ENCODE measurements at places on chromosomes 2 and 18.
A peak's percentile ranks its signal among the peaks of the same experiment; 100 is the strongest.

DNA sequence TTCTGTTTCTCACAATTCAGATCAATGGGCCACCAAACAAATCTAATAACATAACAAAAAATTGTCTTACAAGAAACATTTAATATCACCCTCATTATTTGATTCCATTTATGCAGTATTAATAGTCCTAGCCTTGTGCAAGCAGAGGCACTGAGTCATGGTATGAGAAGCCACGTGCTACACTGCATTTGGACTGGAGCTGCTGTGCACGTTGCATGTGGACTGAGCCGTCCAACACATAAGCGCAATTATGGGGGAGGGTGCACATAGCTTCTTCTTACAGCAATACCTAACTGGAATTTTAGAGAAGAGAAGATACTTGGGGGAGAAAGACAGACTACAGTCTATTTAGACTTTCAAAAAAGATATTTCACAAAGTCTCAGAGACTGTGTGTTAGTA, 329.6 kb upstream of the ID2 start:
- DNase-seq: no peak

DNA sequence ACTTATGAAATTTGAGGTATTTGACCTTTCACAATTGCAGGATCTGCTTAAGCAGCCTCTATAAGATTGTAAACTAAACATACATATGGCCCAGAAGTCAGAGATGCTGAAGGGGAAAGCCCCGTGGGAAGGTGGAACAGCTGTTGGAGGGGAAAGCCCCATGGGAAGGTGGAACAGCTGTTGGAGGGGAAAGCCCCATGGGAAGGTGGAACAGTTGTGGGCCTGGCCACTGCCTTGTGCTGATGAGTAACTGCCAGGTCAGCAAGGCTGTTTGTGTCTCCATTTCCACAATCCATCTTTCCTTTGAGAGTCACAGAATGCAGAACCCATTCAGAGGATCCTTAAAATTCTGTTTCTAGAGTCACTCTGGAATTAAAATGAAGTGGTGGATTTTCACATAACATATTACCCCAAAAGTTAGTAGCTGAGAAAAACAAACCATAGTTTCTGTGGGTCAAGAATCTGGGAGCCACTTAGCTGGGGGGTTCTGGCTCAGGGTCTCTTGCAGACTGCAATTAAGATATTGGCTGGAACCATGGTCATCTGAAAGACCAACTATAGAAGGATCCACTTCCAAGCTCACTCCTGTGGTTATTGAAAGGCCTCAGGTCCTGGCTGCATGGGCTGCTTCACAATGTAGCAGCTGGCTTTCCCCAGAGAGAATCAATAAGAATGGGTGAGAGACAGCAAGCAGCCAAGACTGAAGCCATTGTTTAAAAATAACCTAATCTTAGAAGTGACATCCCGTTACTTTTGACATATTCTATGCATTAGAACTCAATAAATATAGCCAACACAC, 86.6 kb upstream of the CAVIN2 start:
- DNase-seq: peak; percentile 20

DNA sequence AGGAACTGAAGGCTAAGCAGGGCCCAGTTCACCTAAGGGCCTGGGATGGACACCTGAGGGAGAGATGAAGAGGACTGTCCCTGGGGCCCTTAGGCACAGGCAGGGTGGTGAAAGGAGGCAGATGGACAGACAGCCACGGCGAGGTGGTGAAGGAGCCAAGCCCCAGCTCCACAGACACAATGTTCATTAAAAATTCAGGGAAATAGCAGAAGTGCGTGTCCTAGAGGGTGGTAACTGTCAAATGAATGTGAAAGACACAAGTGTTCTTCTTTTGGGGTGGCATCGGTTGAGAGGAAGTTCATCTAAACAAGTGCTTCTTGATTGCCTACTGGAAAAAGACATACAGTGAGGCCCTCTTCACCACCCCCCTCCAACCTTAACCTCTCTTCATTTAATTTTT, 76.2 kb upstream of the SIX2 start:
- no peak for DNase-seq

DNA sequence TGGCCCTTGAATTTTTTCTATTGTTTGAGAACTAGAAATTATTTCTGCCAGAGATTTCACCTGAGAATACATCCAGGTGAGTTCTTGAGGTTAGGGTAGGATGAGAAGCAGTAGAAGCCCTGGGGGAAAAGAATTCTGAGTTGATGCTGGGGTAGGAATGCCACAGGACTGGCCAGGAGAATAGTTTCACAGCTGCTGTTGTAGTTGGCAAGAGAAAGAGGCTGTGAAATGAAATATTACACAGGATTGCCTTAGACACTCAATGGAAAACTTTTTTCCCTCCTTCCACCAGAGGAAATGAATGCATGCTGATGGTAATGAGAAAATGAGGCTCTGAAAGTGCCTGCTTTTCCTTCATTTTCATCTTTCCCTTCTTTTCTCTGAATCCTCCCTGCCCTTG, 54.6 kb downstream of the PRKCE start:
- no peak for DNase-seq

- no peak for DNase-seq
These were observed 35.9 kb upstream of the SNED1 start for GRCh38 chr2:240962300-240963064.

- DNase-seq: no peak
These were observed 4.3 kb downstream of the MCEE start for GRCh38 chr2:71125506-71126294.

DNA sequence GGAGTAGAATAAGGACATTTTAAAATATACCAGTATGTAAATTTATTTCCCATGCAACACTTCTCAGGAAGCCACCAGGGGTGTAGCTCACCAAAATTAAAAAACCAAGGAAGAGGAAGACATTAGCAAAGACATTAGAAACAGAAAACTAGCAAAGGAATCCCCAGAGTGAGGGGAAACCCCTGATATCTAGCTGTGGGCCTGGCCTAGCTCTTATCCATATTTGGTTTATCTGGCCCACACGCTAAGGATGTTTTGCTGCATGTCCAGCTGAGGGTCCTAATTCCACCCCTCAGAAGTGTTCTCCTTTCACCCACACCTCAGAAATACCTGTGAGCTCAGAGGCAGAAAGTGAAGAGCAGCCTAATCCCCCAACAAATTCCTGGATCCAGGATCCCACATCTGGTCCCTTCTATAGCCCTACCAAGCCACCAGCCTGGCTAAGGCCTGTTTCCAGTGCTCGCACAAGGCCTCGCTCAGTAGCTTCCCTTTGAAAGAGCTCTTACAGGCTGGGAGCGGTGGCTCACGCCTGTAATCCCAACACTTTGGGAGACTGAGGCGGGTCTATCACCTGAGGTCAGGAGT, 17.4 kb downstream of the OSBPL1A start:
- DNase-seq: no peak

GRCh38 chr2:217943446-217944321, 59.1 kb downstream of the TNS1 start:
- no peak for DNase-seq

DNA sequence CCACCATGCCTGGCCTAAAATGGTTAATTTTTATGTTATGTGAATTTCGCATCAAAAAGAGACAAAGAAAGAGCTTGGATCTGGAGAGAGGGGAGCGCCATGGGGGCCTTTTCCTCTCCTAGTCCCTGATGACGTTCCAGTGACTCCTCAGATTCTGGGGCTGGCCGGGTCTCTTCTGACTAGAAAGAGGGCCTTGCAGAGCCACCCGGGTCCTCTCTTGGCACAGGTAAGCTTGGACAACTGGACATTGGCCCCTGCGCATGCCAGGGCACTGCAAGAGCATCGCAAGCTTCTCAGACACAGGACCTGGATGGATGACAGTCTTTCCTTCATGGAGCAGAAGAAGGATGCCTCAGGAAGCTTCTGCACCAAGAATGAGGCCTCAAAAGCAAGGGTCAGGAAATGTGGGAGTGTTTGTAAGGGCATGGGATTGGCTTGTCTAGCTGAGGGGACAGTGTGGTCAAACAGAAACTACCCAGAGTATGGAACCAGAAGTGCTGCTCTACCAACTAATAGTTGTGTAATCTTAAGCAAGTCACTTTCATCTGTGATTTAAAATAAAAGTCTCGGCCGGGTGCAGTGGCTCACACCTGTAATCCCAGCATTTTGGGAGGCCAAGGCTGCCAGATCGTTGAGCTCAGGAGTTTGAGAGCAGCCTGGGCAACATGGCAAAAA, 35.2 kb downstream of the FOSL2 start:
- no peak for DNase-seq

DNA sequence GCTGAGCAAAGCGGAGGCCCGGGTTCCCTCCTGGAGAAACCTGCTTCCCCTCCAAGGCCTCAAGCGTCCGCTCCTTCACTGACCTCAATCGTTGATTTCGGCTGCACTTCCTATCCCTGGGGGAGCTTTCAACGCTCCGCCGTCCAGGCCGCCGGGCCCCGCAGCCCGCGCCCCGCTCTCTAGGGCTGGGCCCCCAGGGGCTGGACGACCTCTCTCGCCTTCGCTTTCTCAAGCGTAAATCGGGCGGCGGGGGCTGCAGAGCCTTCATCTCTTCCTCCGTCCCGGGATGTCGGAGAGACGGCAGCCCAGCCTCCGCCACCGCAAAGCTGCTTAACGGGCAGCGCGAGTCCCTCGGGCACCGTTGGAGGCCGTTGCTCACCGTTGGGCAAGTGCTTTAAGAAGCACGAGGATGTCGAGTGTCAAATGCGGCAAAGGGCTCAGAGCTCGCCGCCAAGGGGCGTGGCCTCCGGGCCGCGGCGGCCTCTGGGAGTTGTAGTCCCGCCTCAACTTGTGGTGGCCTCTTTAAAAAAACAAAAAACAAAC, 8.5 kb downstream of the HES6 start:
- DNase-seq: no peak

DNA sequence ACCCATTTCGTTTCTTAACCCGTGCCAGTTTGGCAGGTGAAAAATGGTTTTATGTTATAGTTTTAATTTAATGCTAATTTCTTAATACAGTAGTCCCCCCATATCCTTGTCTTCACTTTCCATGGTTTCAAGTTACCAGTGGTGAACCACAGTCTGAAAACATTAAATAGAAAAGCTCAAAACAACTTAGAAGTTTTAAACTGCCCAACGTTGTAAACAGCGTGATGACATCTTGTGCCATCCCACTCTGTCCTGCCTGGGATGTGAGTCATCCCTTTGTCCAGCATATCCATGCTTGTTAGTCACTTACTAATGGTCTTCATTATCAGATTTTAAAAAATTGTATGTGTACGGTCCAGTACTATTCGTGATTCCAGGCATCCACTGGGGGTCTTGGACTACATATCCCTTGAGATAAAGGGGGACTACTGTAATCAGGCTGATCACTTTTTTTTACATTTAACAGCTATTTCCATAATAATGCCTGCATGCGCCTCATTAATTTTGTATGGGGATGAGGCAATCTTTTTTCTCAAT, 31.9 kb downstream of the SLC66A3 start:
- DNase-seq: no peak

- DNase-seq: no peak
These were observed 59.7 kb upstream of the ZC3H15 start for GRCh38 chr2:186426153-186427016.

DNA sequence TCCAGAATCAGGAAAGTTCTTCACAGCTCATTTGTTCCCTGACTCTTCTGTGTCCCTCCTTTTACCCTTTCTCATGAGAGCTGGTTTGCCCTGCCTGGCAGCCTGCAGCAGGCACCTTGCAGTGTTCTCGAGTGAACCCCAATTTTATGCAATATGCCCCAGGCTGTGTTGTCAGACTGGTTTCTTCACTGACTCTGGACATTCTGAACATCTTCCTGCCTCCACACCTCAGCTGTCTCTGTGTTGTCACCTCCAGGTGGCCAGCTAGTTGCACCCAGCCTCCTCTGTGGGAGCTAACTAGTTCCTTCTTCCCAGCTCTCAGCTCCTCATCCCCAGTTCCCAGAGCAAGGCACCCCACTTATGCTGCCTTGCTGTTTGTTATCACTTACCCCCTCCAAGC, 5.5 kb downstream of the SETBP1 start:
- no peak for DNase-seq

DNA sequence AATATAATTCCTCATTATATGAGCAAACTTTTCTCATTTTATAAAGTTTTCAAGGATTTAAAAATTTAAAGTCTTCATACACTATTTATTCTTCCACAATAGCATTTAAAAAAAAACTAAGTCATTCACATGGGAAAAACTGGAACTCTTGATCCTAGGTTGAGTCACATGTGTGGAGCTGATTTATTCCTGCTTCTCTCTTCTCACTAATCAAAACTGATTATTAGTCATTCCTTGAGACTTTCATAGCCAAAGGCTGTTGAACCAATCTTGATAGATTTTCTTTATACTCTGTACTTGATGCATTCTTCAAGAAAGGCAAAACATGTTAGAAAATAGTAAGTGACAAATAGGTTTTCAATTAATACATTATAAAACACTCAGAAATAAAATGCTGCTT, 27.4 kb downstream of the NR4A2 start:
- DNase-seq: no peak

DNA sequence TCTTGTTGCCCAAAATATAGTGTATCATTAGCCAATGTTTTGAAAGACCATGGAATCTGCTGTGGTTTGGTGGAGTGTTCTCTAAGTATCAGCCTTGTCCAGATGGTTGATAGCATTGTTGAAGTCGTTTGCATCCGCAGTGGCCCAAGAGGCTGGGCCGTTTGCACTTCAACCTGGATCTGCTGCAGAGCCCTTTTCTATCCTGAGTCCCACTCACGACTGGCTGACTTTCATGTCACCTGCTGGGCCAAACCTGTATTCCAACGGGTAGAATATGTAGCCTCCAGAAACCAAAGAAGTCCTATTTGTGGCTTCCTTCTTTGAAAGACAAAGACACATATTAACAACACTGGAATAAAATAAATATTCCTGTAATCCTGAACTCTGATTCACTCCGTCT, 1154.1 kb downstream of the RPIA start:
- DNase-seq: no peak

- DNase-seq: no peak
These were observed 280.6 kb downstream of the PTGR3 start for GRCh38 chr18:74928194-74928968.

- DNase-seq: no peak
These were observed 207.8 kb downstream of the SOCS6 start for GRCh38 chr18:70496353-70497294.

DNA sequence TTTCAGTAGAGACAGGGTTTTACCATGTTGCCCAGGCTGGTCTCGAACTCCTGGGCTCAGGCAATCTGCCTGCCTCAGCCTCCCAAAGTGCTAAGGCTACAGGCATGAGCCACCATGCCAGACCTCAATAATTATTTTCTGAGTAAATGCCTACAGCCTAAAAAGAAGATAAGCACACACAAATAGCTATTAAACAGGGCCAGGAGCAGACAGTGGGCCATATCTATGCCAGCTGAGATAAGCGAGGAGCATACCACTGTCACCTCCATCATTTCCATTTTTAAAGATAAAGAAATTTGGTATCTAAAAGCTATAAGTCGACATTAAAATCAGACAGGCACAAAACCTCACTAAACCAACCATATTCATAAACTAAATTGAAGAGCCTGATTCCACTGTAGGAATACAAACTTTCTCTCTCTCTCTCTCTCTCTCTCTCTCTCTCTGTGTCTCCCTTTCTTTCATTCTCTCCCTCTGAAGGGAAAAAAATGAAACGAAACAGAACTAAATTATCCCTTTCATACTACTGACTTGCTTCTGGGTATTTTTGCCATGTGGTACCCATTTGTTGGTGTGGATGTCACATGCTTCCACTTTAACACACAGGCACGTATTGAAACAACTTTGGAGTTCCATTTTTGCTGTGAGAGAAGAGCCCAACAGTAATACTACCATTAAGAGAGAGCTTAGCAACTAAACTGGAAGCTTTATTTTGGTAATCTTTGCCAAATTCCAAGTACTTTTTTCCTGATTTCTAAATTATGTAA, 51.0 kb downstream of the FARSB start:
- DNase-seq: no peak

- no peak for DNase-seq
These were observed 63.0 kb upstream of the SNTG2 start for GRCh38 chr2:887639-888038.

- DNase-seq: no peak
These were observed 55.4 kb downstream of the COL5A2 start for GRCh38 chr2:189124175-189124574.

- DNase-seq: no peak
These were observed 2.8 kb downstream of the PREPL start for GRCh38 chr2:44358503-44358902.
